Stimulated activated CD4-positive, alpha-beta T cell treated with anti-CD3 and anti-CD28 coated beads, Interleukin-15, amount 100 ng/mL, for 48 hours (primary cell): ENCODE measurements at places on chromosomes 7 and 10.

- DNase-seq: no peak
Observed at GRCh38 chr10:821322-821721, 110.2 kb downstream of the LARP4B start.

GRCh38 chr7:99357701-99358490 is 16.6 kb upstream of the ARPC1B start:
- no peak for DNase-seq

DNA sequence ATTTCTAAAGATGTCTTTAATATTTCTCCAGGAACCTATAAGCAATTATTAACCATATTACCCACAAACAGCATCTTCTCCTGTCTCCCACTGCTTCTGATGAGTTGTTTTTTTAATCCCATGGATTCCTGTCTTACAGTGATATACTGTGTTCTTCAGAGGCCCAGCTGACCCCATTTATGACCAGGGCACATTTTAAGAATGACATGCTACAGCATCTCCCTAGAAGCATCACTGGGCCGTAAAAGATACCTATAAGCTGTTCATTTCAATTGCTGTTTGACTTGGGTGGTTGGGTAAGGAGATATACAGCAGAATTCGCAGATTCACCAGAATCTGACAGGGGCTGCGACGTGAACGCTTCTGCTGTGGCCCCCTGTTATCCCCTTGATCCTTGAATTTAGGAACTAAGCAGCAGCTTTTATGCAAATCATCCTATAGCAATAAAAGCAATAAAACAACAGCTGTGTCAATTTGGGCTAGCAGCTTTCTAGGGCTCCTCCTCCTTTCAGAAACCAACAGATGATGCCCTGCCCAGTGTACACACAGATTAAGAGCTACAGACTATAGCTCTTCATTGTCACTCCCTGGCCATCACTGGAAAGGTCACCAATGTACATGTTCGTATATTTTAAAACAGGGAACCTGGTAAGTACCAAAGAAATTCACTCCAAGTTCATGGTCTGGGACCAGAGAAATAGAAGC is 86.8 kb downstream of the CPEB3 start:
- no peak for DNase-seq

DNA sequence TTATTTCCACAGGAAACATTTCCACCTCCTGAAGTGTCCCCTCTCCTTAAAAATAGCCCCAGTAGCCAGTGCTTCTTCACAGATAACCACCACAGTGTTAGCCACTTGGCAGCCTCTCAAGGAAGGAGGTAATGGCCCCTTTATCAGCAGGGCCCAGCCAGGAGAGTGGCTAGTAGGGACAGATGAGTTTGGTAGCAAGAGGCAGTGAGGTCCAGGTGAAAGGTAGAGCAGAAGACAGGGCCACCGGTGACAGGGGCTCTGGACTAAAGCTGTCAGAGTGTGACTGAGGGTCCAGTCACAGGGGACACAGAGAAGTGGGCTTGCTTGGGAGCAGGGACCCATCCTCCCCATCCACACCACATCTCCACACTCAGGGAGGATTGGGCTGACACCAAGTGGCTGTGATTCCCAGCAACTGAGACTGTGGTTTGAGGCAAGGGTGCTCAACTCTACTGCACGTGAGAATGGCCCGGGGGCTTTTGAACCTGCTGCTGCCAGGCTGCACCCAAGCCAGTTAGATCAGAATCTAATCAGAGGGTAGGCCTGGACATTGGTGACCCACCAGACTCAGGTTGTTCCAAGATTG is 52.2 kb downstream of the C10orf120 start:
- no peak for DNase-seq

DNA sequence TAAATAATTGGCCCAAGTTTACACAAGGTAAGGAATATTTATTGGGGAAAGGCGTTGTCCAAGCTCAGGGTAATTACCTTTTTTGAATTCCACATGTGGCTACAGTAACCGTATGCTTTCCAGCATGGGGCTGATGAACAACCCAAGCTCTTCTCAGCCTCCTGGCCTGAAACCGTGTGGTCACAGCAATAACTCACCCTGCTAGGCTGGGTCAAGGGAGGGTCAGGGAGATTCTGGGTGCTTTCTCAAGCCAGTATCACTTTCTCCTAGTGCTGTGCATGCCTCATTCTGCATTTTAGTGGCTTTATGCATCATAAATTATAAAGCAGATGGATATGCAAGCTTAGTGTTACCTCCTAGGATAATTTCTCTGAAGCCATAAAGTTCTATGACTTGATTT is 273.9 kb downstream of the PAXIP1 start:
- DNase-seq: no peak

GRCh38 chr7:2379161-2379560 is 24.2 kb upstream of the CHST12 start:
- DNase-seq: no peak

- DNase-seq: no peak
Observed at GRCh38 chr7:155358066-155358947, 60.6 kb downstream of the INSIG1 start.

DNA sequence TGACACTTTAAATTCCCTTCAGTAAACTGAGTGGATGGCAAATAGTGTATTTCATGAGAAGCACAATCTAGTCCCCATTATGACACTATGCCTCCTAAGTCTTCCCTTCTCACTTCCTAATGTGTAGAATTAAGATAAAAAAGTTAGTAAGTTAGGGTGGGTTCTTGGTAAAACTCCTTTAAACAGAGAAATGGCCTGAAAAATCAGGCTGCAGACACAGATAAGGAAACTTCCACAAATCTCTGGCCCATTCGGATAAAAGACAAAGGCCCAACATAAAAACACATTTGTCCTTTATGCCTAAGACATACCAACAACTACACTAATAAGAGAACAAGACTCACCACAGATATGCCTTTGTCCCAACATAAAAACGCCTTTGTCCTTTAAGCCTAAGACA is 21.5 kb downstream of the AKR1C8 start:
- no peak for DNase-seq

DNA sequence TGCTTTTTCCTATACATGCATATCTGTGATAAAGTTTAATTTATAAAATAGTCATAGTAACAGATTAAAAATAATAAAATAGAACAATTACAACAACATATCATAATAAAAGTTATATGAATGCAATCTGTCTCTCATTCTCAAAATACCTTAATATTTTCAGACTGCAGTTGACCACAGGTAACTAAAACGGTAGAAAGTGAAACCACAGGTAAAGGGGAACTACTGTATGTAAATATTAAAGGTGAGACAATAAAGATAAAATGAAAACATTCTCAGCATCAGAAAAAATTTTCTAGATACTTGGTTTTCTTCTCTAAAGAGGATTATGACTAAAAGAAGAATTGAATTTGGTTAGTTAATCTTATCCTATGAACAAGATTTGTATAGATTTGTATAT is 6.0 kb downstream of the FKBP14 start:
- no peak for DNase-seq

DNA sequence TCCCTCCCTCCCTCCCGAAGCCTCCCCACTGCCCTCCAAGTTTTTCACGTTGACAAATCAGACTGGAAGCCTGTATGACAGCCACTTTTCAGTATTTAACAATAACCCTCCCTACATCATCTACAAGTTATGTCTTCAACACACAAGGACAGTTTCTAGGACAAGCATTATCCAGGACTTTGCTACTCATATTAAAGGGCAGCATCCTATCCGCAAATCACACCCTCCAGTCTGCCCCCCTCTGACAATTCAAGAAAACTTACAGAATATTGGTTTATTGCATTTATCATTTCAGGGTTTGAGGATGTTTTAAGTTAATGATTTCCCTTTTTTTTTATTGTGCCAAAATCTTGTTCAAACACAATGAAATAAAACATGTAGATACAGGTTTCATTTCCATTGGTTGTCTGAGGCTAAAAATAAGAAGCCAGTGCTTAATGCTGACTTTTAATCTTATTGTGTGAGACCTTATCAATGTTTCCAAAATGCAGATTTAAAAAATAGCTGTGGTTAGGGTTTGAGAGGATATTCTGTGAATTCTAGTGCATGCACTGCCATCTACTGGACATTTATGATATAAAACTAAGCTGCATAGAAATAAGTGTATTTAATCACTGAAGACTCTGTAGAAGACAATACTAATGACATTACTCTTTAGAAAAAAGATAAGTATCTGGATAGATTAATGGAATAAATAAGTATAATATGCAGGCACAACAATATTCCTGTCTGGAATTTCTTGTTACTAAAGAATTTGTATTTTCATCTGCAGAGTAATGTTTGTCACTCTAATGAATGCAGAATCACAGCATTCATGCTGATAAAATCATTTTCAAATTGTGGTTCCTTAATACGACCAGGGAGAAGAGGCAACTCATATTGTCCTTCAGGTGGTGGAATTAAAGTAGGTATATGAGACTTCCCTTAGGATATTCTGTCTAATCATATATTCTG is 64.1 kb downstream of the CAV1 start:
- DNase-seq: no peak

GRCh38 chr7:44631458-44632115 is 25.2 kb downstream of the OGDH start:
- no peak for DNase-seq

DNA sequence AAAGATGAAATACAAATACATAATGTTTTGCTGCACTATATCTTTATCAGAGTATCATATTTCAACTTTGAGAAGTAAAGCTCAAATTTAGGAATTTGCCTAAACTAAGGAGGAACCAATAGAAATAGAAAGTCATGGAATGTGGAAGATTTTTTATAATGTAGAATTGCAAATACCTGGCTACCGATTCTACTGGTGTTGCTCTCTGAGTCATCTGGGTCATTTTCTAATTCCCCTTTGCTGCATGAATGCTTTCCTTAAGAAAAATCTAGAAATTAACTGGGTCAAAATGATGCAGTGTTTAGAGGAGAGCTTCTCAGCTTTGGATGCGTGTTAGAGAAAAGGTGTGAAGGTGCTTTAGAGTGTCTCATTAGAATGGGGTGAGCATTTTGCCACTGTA is 568.9 kb upstream of the ANKRD30A start:
- no peak for DNase-seq

DNA sequence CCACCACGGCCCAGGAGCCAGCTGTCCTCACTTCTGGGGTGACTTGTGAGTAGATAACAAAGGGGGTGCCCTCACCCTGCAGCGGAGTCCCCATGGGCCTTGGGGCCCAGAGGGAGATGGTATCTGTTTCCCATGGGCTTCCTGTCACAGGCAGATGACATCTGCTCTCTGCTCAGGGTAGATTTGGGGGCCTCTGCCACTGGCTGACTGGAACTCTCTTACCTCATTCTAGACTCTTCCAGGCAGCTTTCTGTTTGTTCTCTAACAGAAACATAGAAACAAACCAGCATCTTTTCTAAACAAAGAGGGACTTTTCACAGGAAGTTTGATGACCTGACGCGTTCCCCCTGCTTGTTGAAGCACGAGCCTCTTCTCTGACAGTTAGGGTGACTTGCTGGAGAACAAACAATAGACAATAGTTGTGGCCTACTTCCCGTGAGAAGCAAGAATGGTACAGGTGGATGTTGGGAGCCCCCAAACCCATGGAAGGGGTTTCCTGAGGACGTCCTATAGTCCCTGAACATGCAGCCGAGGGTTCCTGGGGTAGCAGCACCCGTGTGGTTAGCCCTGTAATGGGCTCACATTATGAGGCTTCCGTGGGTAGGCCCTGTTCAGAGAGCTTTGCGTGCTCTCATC is 61.6 kb downstream of the GRK5 start:
- DNase-seq: no peak

GRCh38 chr7:4115941-4116610 is 566.0 kb upstream of the FOXK1 start:
- no peak for DNase-seq

- no peak for DNase-seq
Observed at GRCh38 chr10:74490551-74490950, 335.8 kb upstream of the KAT6B start.

- no peak for DNase-seq
Observed at GRCh38 chr10:46298477-46299285, 11.9 kb downstream of the ANTXRL start.

GRCh38 chr7:133134810-133135209 is 52.9 kb upstream of the CHCHD3 start:
- DNase-seq: no peak

- DNase-seq: no peak
Observed at GRCh38 chr7:135079068-135079467, 68.8 kb upstream of the TMEM140 start.

- DNase-seq: no peak
Observed at GRCh38 chr7:96284835-96285234, 37.1 kb downstream of the SLC25A13 start.

DNA sequence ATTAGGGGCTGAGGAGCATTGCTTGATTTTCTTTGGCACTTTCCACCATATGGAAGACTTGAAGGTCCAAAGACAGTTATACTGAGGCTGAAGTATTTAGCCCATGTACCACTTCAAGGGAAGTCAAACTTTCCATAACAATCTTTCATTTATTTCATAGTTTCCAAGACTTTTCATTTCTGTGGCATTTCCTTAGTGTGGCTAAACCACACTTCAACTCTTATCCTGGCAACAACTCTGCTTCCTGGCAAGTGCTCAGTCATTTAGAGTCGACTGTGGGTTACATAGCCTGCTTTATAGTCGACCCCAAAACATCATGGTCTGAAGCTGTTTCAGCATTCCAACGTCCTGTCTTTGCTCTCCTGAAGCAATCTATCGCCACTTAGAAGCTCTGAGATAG is 343.0 kb upstream of the SEMA3D start:
- no peak for DNase-seq

GRCh38 chr10:109405338-109405737 is 518.0 kb downstream of the XPNPEP1 start:
- DNase-seq: no peak

- no peak for DNase-seq
Observed at GRCh38 chr10:31520986-31521831, 202.2 kb downstream of the ZEB1 start.

- DNase-seq: no peak
Observed at GRCh38 chr10:44564361-44564760, 179.5 kb upstream of the CXCL12 start.

DNA sequence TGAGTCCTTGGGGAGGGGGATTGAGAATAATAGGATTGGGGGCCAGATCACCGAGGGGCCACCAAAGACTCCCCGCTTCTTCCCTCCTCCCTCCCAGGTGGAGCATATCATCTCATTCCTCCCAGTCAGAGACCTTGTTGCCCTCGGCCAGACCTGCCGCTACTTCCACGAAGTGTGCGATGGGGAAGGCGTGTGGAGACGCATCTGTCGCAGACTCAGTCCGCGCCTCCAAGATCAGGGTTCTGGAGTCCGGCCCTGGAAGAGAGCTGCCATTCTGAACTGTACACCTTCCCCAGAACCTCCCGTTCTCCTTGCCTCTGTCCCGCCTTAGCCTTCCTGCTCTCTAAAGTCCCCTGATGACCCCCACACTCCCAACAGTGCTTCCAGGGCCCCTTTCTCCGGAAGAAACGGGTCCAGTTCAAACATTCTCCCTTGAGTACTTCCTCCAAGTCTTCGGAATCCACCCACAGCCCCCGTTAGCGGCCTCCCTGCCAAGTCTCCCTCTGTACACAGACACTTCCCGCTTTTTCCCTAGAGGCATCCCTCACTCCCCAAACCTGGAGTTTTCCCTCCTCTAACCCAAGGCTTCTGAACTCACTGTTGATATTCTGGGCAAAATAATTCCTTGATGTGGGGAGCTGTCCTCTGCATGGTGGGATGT is 4.1 kb downstream of the FBXO24 start:
- no peak for DNase-seq
